ENCODE measurements at places on chromosomes 1 and 21.

GRCh38 chr1:26352338-26352679 is 1.6 kb downstream of the CRYBG2 start:
- no peak for DNase-seq

- DNase-seq = no peak
These were observed 10.1 kb downstream of the ATG4C start for GRCh38 chr1:62794053-62794452.

- DNase-seq = no peak
These were observed 7.9 kb downstream of the DISC1 start for GRCh38 chr1:231634323-231635013.

- no peak for DNase-seq
These were observed 23.9 kb downstream of the HSPG2 start for GRCh38 chr1:21913258-21913657.

DNA sequence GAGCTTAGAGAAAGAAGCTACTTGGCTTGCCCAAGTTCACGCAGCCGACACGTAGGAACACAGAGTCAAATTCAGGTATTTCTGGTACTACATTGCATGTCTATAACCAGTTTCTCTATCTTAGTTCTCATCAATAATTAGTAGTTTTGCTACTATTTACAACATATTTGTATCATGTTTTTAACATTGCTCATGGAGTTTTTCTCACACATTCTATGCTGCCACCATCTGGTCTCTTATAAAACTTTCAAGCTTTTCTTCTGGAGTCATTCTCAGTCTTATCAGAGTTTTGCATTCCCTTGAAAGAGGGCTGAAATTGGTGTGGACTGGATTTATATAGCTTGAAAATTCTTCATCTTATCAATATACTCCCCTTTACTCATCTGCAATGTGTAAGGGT is 118.8 kb upstream of the PALMD start:
- no peak for DNase-seq

DNA sequence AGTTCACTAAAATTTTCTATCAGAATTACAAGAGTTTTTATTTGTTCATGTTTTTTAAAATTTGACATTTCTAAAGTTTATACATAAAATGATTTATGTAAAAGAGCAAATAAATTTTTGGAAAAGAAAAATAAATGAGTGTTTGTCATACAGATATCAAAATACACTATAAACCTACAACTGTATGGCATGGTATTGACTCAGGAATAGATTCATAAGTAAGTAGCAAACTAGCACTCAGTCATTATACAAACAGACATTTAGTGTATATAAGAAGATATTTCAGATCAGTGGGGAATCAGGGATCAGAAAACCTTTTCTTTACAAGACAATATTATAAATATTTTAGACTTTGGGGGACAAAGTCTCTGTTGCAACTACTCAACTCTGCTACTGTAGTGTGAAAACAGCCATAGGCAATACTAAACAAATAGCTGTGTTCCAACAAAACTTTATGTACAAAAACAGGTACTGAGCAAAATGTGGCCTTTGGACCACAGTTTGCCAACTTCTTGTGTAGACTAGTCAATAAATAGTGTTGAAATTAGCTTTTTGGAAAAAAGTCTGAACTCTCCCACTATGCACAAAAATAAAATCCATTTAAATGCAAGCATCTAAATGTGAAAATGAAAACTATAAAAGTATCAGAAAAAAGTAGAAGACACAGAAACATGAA is 508.8 kb upstream of the CAMK1G start:
- DNase-seq = no peak

GRCh38 chr21:39288987-39289386 is 24.4 kb downstream of the BRWD1 start:
- no peak for DNase-seq

GRCh38 chr21:43609501-43610340 is 49.6 kb downstream of the HSF2BP start:
- peak; percentile 98 for DNase-seq

DNA sequence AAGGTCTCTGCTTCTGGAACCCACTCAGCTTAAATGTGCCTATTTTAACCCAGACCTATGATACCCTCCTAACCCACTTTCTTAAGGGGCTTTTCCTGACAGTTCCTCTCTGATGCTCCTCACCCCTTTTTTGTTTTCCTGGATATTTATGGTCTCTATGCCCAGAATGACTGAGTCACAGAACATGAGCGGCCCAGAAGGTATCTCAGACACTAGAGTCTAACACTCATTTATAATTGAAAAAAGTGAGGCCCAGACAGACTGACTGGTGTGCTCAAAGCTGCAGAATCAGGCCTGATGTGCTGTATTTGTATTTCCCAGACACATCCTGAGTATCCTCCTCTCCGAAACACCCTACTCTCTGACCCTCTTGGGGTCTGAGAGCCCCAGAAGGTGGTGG is 44.0 kb downstream of the LRRC71 start:
- DNase-seq = no peak

- DNase-seq = peak; percentile 14
These were observed 739 bp upstream of the NUP133 start for GRCh38 chr1:229508823-229509337.

DNA sequence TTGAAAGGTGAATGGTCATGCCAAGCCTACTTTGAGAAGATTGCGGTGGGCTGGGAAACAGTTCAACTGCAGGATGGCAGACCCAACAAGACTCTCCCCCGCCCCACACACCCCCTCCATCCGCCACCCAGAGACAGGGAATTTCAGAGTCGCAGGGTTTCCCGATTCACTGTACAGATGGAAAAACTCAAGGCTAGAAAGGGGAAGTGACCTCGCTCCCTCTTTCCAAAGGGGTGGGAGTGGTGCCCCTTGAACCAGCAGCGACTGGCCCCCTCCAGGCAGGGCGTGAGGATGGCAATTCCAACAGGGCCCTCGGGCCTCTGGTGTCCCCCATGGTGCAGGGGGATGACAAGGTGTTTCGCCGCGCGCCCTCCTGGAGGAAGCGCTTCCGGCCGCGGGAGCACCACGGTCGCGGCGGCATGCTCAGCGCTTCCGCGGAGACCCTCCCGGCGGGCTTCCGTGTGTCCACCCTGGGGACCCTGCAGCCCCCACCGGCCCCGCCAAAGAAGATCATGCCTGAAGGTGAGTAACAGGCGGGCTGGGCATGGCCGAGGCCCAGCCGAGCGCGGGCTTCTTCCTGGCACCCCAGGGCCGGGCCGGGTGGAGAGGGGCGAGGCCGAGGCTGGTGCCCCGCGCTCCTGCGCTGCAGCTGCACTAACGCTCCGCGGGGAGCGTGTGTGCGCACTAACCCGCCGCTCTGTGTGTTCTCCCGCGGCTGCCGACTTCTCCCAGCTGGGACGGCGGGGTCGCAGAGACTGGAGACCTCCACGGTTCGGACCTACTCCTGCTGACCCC is 10.4 kb downstream of the MYOG start:
- DNase-seq = no peak

- no peak for DNase-seq
These were observed 252.1 kb upstream of the TMEM51 start for GRCh38 chr1:14901371-14901954.

GRCh38 chr21:19609611-19610010 is 1206.0 kb upstream of the TMPRSS15 start:
- no peak for DNase-seq

GRCh38 chr1:223466151-223466550 is 72.9 kb downstream of the CCDC185 start:
- DNase-seq = no peak

- no peak for DNase-seq
These were observed 97.2 kb downstream of the TBX15 start for GRCh38 chr1:118890851-118891384.

DNA sequence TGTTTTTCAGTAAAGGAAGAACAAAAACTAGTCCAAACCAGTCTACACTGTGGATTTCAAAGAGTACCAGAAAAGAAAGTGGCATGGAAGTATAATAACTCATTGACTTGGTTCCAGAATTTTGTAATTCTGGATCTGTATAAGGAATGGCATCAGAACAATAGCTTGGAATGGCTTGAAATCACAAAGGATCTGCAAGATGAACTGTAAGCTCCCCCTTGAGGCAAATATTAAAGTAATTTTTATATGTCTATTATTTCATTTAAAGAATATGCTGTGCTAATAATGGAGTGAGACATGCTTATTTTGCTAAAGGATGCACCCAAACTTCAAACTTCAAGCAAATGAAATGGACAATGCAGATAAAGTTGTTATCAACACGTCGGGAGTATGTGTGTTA is 21.3 kb downstream of the CHODL start:
- DNase-seq = no peak

- DNase-seq = no peak
These were observed 217.3 kb downstream of the PTPRU start for GRCh38 chr1:29453502-29454240.

DNA sequence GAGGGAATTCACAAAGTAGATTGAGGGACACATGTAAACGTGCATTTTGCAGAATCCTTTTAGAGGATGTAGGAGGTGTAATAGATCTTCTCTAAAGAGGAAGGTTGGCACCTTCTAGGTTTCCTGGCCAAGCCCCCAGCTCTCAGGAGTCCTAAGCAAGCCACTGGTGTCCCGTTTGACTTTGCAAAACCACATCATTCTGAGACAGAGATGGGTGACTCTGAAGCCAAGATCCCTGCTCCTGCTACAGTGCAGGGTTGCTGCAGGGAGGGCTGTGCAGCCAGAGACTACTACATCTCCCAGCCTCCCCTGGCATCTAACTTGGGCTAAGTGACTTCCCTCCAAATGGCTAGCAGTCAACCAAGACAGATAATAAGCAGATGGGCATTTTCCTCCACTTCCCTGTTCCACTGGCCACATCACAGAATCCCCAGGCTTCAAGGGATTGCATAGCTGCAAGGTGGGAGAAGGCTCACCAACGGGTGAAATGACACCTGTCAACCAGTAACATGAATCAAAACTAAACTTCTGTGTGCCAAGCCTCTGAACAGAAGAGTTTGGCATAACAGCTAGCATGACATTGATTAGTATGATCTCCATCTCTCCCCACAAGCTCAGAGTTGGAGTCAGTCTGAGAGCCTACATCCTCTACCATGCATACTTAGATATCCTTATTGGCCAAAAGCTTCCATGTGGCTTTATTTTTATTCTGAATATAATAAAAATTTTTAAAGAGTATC is 129.6 kb upstream of the COA6 start:
- DNase-seq = no peak

DNA sequence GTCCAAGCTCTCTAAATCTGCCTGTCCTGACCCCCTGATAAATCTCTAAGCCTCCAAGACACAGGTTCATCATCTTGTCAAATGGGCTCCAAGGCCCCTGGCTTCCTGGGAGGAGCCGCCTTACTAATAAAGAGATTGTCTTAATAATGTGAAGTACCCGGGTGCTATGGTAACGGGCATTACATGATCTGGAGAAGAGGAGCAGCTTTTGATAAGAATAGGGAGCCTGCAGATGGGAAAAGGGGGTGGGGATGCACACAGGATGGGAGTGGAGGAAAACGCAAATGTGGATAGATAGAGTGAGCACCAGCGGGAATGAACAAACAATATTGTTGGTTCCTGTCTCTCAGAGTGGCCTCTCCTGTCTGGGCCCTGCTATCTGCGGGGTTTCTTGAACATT is 11.9 kb upstream of the RXRG start:
- no peak for DNase-seq

- no peak for DNase-seq
These were observed 48.9 kb downstream of the AGPAT3 start for GRCh38 chr21:43913928-43914327.

DNA sequence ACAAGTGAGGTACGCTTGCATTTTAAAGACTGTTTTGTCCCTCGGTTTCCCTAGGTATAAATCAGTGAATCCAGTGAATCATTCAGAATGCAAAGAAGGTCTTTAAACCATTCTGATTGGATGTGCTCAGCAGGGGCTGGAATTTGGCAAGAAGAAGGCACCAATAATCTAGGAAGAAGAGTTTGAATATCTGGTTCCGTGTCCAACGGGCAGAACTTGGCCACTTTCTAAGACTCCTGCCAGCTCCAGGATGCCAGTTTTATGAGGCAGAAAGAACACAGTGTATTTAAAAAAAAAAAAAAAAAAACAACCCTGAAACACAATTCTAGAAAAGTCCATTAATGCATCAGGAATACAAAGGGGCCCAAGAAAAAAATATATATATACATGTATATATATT is 3.0 kb upstream of the TENT5C start:
- DNase-seq = no peak

DNA sequence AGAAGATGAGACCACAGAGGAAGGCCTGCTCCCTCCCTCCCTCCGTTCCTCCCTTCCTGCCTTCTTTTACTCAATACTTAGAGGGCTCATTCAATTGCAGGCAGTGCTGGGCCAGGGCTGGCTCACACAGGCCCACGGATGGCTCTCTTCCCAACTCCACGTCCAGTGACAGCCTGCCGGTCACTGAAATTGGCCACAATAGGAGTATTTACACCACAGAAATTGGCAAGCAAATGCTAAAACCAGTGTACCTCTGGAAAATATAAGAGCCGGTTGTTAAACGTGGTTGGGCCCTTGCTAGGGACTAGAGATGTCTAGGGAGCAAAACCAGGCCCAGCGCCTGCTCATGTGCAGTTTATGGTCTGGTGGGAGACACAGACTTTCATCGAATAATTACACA is 72.4 kb upstream of the TMEM51 start:
- DNase-seq = no peak

GRCh38 chr1:46612937-46613660 is 3.5 kb downstream of the MOB3C start:
- no peak for DNase-seq

- DNase-seq = no peak
These were observed 13.7 kb downstream of the RHEX start for GRCh38 chr1:206066479-206067171.

- DNase-seq = no peak
These were observed 114.8 kb downstream of the TYW3 start for GRCh38 chr1:74847715-74848114.

GRCh38 chr1:169509354-169509753 is 23.6 kb upstream of the SLC19A2 start:
- DNase-seq = no peak

GRCh38 chr1:116453481-116453880 is 80.4 kb downstream of the ATP1A1 start:
- no peak for DNase-seq

- no peak for DNase-seq
These were observed 22.8 kb upstream of the ZNF697 start for GRCh38 chr1:119670898-119671297.

DNA sequence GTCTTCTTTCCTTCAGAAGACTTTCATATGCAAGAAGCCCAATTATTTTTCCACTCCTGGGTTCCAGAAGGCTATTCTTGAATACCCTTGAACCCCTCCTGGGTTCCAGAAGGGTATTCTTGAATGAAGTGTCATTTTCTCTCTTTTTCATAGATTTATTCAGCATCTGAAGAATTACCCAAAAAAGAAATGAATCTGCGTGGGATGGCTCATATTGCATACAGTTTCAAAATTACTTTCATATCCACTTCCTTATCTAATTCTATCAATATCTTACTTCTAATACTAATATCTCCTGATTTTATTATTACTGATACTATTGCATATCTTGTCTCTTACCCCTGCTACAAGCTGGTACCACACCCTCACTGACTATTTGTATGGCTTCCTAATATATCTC is 22.6 kb upstream of the RABGAP1L start:
- DNase-seq = no peak
